Activated naive CD8-positive, alpha-beta T cell treated with anti-CD3 and anti-CD28 coated beads for 36 hours (primary cell): ENCODE measurements at places on chromosomes 11 and 22. TPM values are rescaled to one million over a fixed set of nuclear protein-coding genes. Genes with fewer than 3 reads are reported as not detected.

The MEI1 gene
- total RNA-seq = 28.8 TPM

The ENTHD1 gene
- 0.39 TPM for total RNA-seq

The HEPN1 gene
- total RNA-seq = not detected

The KLHL35 gene
- 0.58 TPM for total RNA-seq

The DLG2 gene
- 1.7 TPM for total RNA-seq

The TBX10 gene
- total RNA-seq = not detected

DNA sequence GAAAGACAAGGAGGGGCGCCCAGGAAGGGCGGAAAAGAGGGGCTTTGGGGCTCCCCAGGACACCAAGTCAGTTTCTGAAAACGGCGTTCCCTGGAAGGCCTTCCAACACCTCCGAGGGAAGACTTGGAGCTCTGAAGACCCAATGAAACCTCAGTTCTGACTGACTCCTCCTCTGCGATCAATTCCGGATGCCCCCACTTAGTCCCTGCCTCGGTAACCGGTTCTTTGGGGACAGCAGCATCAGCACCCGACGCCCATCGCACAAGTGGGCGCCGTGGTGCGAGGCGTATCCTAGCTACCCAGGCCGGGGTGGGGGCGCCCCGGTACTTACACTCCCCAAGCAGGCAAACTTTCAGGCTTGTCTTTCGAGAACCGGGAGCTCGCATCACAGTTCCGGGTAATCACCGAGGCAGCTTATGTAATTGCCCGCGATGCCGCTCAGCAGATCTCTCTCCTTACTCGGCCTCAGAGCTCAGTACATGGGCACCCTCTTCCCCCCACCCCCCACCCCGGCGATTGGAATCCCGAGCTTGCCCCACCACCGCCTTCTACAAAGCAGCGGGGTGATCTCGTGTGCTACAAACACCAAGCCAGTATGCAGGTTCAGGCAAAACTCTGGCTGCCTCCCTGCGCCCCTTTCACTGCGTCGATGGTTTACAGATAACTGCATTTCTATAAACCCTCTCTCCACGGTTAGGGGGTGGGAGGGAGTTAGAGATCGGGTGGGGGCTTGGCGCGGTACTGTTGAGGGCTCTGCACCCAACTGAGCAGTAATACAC lies 2.0 kb downstream of the TENM4 start:
- DNase-seq = no peak

DNA sequence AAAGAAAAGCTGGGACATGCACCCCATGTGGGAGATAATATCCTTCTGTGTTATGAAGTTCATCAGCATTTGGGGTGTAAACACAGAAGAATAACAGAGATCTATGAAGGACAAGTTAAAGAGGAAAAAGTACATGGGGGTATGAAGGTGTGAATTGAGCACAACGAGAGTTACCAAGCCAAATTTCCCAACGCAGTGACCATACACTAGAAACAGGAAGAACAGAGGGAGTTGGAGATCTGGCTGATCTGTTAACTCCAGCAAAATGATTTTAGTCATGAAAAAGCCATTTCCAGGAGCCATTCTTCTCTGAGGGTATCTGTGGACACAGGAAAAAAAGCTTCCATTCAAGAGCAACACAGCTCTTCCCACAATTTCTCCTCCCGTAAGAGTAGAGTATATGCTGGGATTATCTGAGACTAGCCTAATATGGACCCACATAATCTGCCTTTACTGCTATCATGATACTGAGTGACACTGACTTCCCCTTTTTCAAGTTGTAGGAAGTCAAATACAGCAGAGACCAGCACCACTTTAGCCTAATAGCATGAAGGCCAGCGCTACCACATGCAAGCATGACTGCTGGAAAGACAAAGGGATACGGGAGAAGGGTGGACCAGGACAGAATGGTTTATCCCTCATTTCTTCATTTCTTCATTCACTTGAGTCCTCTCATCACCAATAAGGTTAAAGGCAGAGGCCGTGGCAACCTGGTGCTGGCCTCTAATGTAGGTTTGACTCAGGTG lies 19.6 kb upstream of the OR8D2 start:
- no peak for DNase-seq

- no peak for DNase-seq
Observed at GRCh38 chr22:31625661-31626426, 36.2 kb downstream of the PISD start.

- DNase-seq = no peak
Observed at GRCh38 chr22:46025973-46026898, 49.3 kb upstream of the WNT7B start.

- no peak for DNase-seq
Observed at GRCh38 chr11:9606809-9607510, 33.5 kb downstream of the WEE1 start.

GRCh38 chr11:84722583-84723108 lies 904.5 kb downstream of the DLG2 start:
- no peak for DNase-seq

DNA sequence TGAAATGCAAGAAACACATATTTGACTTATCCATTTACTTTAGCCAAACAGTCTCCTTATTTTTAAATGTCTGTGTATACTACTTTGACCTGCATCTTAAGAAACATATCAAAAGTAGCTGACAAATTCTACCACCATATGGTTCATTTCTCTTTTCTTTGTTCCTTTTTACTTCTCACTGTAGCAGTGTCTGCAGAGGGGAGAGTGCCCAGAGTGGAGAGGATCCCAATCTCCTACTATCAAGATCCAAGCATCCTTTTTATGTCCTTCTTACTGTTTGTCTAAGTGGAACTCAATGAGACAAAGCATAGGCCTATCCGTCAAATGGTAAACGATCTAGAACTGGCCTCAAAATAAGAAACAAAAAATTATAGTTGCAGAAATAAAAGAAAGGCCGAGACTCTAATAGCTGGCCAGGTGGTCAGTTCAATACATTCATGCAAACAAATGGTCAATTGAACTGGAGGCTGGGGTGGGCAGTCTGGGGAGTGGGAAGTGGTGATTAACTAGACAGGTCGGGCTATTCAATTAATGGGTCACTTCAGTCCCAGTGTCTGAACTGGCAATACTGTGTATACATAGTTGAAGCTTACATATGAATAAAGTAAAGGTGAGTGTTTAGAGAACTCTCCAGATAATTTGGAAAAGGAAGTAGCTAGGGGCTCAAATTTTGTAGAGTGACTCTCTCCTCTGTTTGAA lies 149.1 kb downstream of the MAML2 start:
- DNase-seq = no peak

GRCh38 chr11:71563406-71563805 lies 2.0 kb upstream of the KRTAP5-10 start:
- DNase-seq = no peak

DNA sequence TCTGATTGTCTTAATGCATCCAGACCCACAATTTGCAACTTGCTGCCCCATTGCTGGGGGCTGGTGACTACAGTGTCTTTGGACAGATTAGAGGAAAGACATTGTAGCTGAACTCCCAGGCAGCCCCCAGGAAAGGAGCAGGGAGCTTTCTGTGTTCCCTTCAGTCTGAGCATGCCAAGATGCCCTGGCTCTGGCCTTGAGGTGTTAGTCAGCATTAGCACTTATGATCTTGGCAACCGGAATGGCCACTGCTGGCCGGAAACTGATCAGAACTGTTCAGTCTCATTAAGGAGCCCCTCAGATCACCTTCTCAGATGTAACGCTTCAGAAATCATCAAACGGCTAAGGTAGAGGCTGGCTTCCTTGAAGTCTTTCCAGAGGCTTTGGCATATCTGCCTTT lies 195.2 kb downstream of the NAV2 start:
- no peak for DNase-seq

GRCh38 chr22:46732513-46732912 lies 5.5 kb downstream of the CERK start:
- DNase-seq = no peak

- DNase-seq = no peak
Observed at GRCh38 chr11:130054966-130055365, 14.7 kb upstream of the APLP2 start.

DNA sequence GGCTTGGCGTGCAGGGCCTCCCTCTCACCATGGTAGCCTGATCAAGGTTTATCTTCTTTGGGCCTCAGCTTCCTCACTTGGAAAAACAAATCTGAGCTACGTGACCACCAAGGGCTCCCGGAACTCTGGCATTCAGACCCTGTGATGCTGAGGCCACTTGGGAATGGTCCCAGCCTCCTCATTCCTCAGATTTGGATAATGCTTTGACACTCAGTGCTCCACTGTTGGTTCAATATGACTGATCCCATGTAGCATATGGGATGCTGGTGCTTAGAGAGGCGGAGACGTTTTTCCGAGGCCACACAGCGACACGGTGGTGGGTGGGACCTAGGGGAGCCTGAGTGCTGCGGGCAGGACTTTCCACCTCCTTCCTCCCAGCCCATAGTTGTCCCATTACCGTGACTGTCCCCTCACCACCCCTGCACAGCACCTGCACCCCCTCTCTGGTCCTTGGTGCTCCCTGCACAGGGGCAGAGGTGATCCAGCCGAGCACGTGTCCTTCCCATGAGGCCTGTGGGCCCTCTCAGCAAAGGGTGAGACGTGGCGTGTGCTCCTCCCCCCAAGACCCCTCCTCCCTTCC lies 23.1 kb downstream of the MB start:
- no peak for DNase-seq

DNA sequence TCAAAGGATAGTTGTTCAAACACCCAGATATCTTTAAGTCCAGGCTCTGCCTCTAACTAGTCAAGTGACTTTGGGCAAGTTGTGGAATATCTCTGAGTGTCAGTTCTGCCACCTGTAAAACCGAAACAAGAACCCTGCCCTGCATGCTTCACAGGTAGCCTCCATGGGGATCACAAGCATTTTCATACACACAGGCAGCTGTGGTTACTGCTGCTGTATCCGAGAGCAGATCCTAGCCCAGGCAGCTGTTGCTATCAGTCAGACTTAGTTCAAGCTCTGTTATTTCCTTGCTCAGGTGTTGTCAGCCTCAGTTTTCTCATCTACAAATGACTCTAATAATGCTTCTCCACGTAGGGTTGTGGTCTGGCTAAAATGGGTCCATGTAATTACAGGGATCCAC lies 6.5 kb upstream of the RASD2 start:
- DNase-seq = no peak

- DNase-seq = peak; percentile 44
Observed at GRCh38 chr11:6443269-6444003, 2.6 kb upstream of the HPX start.

- no peak for DNase-seq
Observed at GRCh38 chr11:47408598-47409439, 429 bp downstream of the SLC39A13 start.

DNA sequence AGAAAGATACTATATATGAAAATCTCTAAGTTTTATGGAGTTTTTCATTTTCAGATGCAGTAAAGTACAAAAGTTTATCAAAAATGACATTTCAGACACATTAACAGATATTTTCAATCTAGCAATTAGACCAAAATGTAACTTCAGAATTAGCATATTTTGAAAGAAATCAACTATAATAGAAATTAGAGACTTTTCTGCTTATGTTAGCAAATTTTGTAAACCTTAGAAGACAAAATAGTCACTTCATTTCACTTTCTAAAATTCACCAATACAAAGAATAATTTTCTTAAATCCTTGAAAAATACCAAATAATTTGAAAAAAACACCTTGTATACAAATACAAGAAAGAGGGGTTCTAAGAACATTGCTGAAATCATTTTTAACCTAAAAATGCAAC lies 135.8 kb upstream of the FIBIN start:
- no peak for DNase-seq

GRCh38 chr22:21858025-21858764 lies 9.2 kb downstream of the MAPK1 start:
- DNase-seq = no peak

DNA sequence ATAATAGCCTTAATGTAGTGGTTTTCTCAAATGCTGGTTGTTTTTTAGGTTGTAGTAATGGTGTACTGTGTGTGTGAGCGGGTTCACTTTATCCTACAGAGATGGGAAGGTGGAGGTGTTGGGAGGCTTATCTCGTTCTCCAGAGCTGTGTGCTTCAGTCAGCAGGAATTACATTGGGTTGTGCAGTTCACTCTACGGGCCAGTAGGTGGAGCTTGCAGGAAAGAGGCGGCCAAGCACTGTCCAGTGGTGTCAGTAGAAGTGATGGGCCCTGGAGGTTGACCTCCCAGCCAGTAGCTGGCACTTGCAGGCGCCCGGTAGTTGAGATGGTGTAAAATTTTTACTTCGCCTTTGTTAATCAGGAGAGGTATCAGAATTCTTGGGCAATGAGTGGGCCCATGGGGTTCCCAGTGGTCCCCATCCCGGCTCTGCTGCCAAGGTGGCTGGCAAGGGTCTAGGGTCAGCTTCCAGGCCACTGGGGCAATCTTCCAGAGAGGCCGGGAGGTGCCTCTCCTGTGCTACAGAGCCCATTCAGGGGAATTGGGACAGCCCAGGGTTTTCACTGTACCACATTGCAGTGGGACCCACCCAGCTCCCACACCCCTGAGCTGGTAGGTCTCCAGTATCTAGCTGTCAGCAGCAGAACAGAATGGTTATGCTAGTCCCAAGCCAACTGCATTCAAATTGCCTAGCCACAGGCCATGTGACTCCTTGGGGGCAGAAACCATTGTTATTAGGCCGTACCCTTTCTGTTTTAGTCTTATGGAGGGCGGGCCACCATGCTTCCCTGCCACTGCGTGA lies 43.9 kb downstream of the BIRC2 start:
- DNase-seq = peak; percentile 48

- no peak for DNase-seq
Observed at GRCh38 chr11:112132737-112133136, 31.2 kb downstream of the IL18 start.

GRCh38 chr22:47994601-47995263 lies 1232.3 kb downstream of the TBC1D22A start:
- DNase-seq = no peak

DNA sequence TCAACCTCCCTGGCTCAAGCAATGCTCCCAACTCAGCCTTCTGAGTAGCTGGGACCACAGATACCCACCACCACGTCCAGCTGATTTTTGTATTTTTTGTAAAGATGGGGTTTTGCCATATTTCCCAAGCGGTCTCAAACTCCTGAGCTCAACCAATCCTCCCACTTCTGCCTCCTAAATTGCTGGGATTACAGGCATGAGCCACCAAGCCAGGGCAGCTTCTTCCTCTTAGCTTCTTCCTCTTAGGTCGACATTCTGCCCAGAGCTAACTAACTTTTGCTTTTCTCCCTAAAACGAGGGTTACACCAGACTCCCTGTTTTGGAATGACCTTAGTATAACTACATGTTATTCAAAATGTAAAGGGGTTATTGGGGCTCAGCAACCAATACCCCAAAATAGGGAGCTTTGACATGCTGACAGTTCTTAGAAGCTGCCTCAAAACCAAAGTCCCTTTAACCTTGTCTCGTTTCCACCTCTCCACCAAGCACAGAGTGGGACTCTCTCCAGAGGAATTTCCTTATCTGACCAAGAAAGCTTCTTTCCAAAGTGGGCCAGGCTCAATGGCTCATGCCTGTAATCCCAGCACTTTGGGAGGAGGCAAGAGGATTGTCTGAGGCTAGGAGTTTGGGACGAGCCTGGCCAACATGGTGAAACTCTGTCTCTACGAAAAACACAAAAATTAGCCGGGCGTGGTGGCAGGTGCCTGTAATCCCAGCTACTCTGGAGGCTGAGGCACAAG lies 7.0 kb downstream of the HPS5 start:
- no peak for DNase-seq

- DNase-seq = no peak
Observed at GRCh38 chr11:117827521-117828511, 3.3 kb upstream of the FXYD2 start.
